ENCODE measurements at places on chromosomes 12 and 14.

DNA sequence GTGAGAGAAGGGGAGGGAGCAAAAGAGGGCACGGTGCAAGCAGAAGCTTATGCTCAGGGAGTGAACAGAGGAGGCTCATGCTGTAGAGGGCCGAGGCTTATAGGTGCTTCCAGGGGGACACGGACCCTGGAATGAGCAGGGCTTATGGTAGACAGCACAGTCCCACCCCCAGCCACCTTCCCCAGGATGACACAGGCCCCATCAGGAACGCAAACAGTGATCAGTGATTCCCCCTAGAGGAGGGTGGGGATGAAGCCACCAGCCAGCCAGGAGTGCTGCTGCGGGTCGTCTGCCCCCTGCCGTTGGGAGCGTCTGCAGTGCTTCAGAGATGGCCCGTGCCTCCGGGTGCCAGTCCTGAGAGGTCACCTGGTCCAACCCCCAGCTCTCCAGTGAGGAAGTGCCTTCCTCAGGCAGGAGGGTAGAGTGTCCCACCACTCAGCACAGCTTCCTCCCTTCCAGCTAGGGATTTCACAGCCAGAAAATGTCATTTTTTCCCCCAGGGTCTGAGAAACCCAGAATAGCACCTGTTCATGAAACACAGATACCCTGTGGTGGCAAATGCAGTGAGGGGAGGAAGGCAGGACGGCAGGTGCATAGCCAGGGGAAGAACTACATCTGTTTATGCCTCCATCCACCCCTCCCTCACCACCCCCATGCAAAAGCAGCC is 60.7 kb downstream of the SLC6A12 start:
- DNase-seq: no peak

- peak; percentile 12 for DNase-seq
Observed at GRCh38 chr14:81269100-81269978, 48.6 kb upstream of the GTF2A1 start.

GRCh38 chr12:47811581-47812484 is 7.9 kb downstream of the HDAC7 start:
- no peak for DNase-seq

DNA sequence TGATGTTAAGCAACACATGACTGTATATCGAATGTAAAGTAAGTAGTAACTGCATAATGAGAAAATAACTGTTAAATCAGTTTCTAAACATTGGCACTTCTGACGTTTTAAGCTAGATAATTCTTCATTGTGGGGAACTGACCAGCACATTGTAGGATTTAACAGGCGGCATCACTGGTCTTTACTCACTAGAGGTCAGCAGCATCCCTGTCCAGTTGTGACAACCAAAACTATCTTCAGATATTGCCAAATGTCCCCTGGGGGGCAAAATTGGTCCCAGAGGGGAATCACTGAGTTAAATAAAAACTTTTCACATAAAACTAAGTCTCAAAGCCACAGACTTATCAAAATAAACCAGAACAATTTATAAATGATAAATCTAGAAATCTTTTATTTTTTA is 65.3 kb downstream of the BLTP3B start:
- DNase-seq: no peak

DNA sequence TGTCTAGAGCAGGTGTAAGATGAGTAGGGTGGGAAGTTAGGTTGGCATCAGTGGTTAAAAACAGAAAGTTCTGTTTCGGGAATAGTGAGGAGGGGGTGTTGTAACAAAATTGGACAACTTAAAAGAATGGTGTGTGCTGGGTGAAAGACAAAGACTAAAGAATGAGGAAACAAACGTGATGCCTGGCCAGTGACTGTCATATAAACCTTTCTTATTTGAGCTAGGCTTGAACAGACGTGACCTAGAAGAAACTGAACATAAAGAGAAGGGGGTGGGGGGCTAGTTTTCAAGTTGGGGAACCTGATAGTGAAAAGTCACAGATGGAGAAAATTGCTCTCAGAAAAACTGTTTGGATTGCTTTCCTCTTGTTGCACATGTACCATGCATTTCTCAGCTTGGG is 39.6 kb downstream of the RAD52 start:
- DNase-seq: no peak

- DNase-seq: no peak
Observed at GRCh38 chr14:97164021-97164420, 366.8 kb downstream of the VRK1 start.

- peak; percentile 9 for DNase-seq
Observed at GRCh38 chr12:25864306-25865276, 93.9 kb upstream of the RASSF8 start.

DNA sequence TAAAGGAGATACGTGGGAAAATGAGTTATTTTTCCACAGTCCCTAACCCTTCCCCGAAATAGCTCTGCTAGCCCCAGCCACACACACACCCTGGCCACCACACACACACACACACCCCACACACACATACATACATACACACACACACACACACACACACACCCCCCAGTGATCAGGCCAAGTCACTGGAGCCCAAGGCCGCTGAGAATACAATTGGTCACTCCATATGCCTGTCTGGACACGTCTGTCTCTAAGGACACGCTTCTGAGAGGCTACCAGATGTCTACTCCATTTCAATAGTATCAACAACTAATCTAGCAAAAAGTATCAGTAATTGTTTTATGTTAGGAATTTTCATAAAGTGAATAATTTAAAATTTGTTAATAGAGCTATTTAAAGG is 13.0 kb upstream of the DIABLO start:
- DNase-seq: no peak

DNA sequence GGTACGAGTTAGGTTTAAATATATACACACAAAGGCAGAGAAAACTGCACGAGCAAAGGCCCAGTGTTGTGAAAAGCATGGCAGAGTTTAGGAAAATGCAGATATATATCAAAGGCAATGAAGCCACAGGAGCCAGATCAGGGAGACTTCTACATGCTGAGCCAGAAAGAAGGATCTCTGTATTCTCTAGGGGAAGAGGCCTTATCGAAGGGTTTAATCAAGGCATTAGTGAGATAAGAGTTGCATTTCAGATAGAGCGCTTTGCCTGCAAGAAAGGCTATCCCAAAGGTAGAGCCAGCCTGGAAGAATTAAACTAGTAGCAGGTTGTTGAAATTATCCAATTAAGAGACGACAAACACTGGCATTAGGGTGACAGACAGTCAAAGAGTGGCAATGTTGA is 7.6 kb downstream of the PTPRO start:
- DNase-seq: no peak

DNA sequence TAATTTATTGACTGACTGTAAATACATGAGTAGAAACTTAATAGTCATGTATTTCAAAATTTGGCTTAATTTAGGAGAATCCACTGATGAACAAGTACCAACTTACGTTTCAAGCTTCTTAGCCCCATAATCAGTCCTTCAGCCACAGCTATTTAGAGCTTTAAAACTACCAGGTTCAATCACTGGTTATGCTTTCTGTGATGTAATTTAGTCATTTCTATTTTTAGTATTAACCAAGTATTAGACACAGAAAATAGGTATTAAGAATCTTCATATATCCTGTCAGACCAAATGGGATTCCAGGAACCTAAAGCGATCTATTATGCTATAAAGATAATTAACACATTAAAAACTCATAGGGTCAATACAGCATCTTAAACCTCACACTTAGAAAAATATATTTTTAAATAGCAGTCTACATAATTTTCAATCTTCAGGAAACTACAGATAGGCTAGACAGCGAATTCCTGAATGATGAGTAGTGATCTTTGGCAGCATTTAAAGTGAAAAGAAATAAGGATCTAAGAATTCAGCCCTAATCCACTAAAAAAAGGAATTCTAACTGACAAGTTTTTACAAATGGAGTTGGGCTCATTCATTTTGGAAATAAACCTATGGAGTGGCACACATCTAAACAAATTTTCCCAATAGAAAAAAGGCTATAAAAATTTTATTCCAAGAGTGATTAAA is 51.5 kb downstream of the ZC3H14 start:
- peak; percentile 49 for DNase-seq

DNA sequence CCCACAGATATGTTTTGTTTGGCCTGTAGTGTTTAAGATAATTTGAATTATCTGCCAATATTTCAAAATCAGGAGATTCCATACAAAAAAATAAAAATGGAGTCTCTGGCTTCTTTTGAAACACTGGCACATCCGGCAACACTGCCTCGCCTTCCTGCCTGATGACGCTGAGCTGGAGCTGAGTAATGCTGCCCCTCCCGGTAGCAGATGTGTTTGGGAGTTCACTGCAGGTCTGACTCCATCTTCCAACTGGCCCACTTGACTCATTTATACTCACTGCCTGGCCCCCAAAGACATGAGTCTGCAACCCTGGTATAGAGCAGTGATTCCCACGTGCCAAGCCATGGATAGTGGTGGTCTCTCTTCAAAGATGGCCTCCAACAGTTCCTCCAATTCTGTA is 7.4 kb downstream of the CIT start:
- DNase-seq: peak; percentile 77

DNA sequence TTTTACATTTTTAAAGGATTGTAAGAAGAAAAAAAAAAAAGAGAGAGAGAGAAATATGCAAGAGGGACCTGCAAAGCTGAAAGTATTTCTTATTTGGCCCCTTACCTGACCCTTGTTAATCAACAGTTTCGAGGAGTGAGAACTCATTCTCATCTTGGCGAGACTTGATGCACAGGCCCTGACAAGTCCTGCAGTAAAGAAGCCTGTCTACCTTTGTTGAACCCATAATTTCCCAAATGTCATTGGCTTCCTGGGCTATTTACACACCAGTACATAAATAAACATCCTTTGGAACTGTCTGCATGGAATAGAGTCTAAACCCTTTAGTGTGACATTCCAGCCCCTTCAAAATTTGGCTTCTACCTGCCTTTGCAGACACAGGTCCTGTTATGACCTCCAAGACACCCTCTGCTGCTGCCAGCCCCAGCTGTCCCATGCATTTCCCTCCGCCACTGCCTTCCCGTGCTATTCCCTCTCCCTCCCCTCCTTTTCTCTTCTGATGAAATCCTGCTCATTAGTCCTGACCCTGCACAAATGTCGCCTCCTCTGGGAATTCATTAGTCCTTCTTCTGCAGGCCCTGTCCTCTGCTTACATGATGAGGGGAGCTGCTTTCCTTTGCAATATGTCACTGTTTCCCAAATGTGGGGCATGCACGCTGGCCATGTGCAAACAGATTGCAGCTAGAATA is 35.1 kb downstream of the MYL2 start:
- DNase-seq: no peak

- DNase-seq: no peak
Observed at GRCh38 chr14:90552465-90553297, 155.9 kb downstream of the CALM1 start.

- DNase-seq: no peak
Observed at GRCh38 chr14:61438036-61438435, 116.7 kb downstream of the PRKCH start.

DNA sequence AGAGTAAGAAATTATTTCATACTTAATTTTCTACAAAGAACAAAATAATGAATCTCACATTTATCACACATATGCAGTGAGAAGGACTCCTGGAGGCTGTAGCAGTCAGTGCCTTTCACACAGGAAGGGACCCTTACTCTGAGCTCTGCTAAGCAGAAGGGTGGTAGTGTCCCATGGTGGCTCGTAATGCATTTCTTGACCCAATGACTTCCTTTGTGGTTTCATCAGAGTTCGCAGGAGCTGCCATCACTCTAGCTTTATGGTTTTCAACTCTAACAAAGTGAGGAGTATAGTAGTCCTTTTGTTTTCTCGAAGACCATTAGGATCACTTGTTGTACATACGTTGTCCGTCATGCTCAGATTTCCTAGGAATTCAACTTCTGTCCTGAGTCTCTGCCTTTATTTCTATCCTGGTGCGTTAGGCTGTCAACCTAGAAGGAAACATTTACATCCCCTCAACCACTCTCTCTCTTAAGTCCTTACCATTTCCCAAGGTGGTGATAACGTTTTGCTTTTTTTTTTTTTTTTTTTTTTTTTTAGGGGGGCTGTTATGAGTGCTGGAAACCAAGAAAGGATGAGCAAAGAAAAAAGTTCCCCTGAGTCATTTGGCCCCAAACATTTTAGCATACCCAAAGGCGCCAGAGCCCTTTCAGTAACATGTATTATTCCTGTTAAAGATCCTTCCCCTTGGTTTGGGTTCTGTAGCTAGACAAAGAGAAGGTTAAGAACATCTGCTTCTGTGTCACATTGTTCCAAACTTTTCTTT is 37.2 kb downstream of the GABARAPL1 start:
- no peak for DNase-seq

DNA sequence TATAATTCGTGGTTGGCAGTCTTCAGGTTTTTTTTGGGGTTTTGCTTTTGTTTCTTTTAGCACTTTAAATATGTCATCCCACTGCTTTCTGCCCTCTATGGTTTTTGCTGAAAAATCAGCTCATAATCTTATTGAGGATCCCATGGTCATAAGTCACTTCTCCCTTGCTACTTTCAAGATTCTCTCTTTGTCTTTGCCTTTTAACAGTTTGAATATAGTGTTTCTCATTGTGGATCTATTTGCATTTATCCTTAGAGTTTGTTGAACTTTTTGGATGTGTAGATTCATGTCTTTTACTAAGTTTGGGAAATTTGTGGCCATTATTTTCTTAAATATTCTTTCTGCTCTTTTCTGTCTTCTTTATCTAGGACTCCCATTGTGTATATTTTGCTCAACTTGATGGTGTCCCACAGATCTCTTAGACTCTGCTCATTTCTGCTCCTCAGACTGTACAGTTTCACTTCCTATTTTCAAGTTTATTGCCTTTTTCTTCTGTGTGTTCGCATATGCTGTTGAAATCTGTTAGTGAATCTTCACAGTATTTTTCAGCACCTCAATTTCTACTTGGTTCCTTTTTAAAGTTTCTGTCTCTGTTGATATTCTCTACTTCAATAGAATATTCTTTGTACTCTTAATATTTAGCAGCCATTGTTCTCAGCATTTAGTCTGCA is 70.8 kb downstream of the WNK1 start:
- DNase-seq: no peak

DNA sequence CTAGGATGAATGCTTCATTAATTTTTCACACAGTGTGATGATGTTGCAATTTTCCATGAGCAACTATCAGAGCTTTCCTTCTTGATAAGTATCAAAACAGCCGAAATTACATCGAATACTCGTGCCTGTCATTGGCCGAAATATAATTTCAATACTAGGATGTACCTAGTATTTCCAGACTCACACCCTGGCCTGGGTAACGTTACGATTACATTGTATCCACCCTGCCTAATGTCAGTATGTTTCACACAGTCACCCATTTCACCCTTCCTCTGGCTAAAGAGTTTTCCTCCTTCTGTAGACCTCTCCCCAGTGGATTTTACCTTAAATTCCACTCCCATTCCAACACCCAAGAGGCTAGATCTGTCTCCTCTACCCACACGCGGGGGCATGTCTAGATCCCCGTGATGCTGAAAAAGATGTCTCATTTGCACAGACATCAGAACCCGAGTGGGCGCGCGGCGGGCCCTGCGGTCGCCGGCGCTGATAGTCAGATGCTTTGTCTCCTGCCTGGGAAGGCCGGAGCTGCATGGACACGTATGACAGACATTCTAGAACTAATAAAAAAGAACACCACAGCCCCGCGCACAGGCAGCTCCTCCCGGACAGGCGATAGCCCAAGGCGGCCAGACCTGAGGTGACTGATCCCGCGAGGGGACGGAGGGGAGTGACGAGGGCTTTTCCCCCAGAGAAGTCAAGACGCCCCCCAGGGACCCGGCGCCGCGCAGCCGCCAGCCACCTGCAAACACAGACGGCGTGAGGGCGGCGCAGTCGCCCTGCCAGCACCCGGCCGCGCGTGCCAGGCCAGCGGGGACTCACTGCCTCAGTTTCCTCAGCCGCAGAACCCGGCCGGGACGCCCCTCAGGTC is 723 bp downstream of the KIF21A start:
- no peak for DNase-seq
